ENCODE measurements at places on chromosomes 11 and 22. TPM values are rescaled to one million over a fixed set of nuclear protein-coding genes. Genes with fewer than 3 reads are reported as not detected.

OR6T1 gene
- not detected for total RNA-seq

- no peak for DNase-seq
These were observed 6.9 kb downstream of the SCGB1C1 start for GRCh38 chr11:199782-200181.

DNA sequence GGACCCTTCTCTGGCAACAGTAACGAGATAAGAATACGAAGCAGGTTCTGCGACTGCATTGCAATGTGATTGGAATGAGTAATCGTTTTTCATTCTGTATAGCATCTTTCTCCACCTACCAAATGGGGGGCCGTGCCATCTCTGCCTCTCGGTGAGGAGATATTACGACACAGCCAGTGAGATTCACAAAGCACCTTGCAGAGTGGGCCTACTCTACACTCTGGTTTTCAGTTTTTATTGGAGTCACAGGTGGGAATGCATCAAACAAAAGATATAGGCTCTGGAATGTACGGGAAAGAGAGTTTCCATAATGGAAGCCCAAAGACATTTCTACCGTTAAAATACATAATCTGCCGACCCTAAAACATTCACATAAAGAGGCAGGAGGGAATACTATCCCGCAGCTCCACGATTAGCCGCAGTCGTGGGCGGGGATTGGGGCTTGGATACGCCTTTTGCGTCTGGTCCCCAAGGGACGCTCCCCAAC is 423 bp upstream of the RTN3 start:
- DNase-seq = no peak

DNA sequence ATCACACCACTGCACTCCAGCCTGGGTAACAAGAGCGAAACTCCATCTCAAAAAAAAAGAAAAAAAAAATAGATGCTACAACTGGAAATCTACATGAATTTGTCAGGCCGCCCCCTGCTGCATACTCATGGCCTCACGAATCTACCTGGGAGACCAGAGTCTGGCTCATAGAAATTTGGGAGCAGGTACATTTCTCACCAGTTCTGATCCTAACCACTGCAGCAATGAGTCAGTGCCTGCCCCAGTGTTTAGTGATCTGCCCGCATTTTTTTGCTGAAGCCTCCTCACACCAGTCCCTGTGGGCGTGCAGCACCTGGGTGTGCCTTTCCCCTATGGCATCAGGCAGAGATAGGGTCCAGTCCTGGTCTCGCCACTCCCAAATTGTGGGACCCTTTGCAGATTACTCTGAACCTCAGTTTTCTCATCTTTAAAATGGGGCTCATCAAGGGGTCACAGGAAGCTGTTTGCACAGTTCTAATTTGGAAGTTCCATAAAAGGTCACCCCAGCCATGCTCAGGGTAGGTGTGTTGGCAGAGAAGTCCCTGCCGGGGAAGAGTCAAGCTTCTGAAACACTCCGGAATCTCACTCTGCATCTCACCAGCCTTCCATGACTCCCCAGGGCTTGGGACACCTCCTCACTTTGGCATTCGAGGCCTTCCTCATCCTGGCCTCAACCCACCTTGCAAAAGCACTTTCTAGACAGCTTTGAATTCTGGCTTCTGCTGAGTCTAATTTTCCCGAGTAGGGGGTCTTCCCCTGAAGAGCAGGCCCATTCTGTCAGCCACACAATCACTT is 39.3 kb upstream of the LINC01488 start:
- DNase-seq = no peak

- DNase-seq = peak; percentile 64
These were observed 590.0 kb downstream of the METTL15 start for GRCh38 chr11:28697920-28698827.

Measured in H9 (cell line).